ENCODE measurements at places on chromosomes 5 and 9.

GRCh38 chr9:108093773-108094675 lies 604.5 kb upstream of the KLF4 start:
- DNase-seq, result peak; percentile 13

DNA sequence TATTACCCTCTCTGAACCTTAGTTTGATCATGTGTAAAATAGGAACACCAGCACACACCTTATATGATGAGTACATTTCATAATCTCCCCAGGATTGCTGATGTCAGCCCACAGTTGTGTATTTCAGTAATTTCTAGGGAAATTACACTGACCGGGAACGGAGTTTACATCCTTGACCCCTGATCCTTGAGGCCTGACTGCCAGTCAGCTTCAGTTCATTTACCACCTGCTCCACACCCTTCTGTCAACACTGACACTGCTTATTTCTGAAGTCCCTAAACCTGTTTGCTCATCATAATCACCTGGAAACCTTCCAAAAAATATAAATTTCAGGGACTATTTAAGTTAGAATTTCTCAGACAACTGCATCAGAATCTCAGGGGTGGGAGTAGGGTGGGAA lies 55.3 kb downstream of the ZNF622 start:
- no peak for DNase-seq

DNA sequence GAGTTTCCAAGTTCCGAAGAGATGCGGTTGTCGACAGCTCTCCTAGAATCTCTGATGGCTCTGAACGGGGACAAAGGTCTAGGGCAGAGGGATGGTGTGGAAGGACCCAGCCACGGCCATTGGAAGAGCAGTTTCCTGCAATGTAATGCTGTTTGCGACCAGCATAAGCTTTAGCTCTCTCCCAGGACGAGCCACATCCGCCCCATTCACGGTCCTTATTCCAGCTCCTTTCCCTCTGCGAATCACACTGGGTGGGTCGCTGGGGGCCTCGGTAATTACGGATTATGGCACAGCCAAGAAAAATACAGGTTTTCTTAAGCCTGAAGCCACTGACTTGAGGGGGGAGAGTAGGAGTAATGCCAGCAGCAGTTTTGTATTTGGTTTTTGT lies 22.7 kb downstream of the ANXA2R start:
- peak; percentile 51 for DNase-seq

- no peak for DNase-seq
These were observed 323.3 kb upstream of the SLC30A5 start for GRCh38 chr5:68770551-68770950.

Data from EL (cell line).